H9 (cell line): ENCODE measurements at places on chromosomes 4 and X. TPM values are rescaled to one million over a fixed set of nuclear protein-coding genes. Genes with fewer than 3 reads are reported as not detected.

RHOXF2B gene
- total RNA-seq, result not detected in 2 replicates

DNA sequence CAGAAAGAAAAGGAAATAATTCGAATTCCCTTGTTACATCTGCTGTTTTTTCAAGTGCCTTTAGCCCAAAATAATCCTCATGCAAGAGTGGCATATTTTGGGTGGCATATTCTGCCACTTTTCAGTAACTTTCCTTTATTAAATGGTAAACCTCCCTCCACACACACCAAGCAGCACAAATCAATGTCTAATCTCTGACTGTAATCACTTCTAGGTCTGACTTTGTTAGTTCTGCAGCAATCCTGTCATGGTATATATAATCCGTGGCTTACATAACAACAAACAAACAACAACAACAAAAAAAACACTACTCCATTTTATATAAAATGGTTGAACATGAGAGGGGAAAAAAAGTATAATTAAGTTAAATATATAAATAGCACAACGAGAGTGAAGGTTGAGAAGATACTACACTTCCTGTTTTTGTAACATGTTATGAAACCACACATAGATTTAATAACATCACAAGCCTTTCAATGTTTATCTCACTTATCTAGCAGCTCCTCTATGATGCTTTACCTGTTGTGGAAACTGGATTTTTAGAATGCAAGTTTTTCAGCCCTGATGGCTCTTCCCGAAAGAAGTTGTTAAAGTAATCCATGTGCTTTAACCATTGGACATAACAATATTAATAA, 715.4 kb downstream of the GRXCR1 start:
- no peaks in the 10 kb centered on the region for H3K27me3 ChIP-seq
- no peaks in the 10 kb centered on the region for H3K4me1 ChIP-seq

GRCh38 chrX:154749856-154750255, 1.0 kb downstream of the GAB3 start:
- no peaks in the 10 kb centered on the region; the same call in 1 of the 2 replicates for H3K4me1 ChIP-seq
- H3K27ac ChIP-seq, result no peak overlapping the region
- no peak for DNase-seq
- no peak overlapping the region for H3K4me3 ChIP-seq

DNA sequence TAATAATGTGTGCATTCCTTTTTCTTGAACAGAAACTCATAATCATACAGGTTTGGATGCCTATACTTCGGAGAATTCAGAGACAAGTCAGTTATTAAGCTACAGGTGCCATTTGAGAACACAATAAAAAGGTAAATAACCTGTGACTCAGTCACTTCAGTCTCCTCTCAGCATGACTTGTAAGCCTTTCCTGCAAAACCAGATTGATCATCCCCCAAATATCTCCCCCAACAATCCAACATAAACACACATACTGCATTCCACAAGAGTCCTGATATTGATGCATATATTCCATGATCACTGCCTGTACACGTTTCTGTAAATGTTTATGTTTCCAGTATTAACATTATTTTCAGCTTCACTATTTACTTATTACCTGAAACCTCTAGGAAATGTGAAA, 110.8 kb downstream of the PWWP3B start:
- H3K36me3 ChIP-seq, result no peaks in the 10 kb centered on the region; the same call in 1 of the 2 replicates
- no peak for DNase-seq
- H3K27me3 ChIP-seq, result no peaks in the 10 kb centered on the region
- no peak overlapping the region for H3K27ac ChIP-seq
- no peak overlapping the region for H3K4me3 ChIP-seq
- no peaks in the 10 kb centered on the region for H3K4me1 ChIP-seq

DNA sequence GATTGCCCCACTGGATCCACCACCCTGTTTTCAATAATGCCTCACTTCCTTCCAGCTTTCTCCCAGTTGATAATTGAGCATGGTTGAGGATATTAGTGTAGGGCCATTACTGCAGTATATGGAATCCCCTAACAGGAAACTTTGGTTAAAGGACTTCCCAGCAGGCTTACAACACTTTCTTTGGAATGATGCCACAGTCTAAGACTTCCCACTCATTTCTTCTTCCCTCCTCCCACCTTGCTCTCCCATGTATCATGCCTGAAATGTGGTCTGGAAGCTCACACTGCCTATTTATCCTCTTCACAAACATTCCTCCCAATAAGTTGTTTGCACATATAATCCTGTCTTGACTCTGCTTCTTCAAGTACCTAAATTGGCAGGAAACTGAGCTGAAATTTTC, 863.3 kb downstream of the CENPC start:
- H3K27ac ChIP-seq, result no peak overlapping the region
- H3K36me3 ChIP-seq, result no peaks in the 10 kb centered on the region
- no peaks in the 10 kb centered on the region for H3K27me3 ChIP-seq

DNA sequence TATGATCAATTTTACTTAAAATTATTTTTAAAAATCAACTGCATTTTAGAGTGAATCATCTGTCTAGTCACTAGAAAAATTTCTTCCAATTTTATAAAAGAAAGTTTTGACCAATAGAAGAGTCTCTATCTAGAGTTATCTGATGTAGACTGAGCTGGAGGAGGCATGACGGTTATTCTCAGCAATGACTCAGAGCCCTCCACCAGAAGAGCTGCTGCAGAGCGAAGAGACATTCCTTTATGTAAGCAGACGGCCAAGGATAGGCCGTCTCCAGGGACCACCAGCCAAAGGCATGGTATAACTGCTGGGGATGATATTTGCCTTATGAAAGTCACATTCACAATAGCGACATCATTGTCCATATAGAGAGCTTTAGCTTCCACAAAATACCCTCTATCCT, 23.0 kb downstream of the LDB2 start:
- H3K4me3 ChIP-seq, result no peak overlapping the region
- no peak overlapping the region for H3K27ac ChIP-seq
- no peaks in the 10 kb centered on the region for H3K27me3 ChIP-seq
- H3K4me1 ChIP-seq, result 0 out of 2 replicates have a peak, but pooled peaks cover 2% of the 10 kb centered on the region
- peaks cover 37% of the 10 kb centered on the region for H3K36me3 ChIP-seq

DNA sequence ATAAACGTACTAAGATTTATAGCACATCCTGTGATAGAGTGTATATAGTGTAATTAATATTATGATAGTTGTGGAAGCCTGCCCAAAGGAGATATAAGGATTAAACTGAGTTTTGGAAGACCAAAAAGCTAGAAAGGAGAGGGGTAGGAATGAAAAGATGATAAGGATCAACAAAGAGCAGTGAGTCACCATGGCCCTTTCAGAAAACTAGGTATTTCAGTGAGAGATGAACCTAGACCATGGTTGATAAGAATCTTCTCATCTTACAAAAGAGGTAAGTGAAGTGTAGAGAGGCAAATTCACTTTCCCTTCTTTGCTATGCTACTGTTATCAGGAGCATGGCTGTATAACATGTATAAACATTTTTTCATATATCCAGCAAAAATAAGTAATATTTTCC, 133.8 kb upstream of the PLAC1 start:
- no peak overlapping the region for H3K27ac ChIP-seq
- H3K27me3 ChIP-seq, result no peaks in the 10 kb centered on the region
- H3K36me3 ChIP-seq, result peaks cover 38% of the 10 kb centered on the region
- H3K4me3 ChIP-seq, result no peak overlapping the region
- DNase-seq, result no peak
